ENCODE measurements at places on chromosomes 12 and 14. TPM values are rescaled to one million over a fixed set of nuclear protein-coding genes. Genes with fewer than 3 reads are reported as not detected.
A peak's percentile ranks its signal among the peaks of the same experiment; 100 is the strongest.

Gene TDP1
- 2.9 TPM for total RNA-seq

Gene ZNF10
- 30.5 TPM for total RNA-seq

Gene SLCO1B1
- total RNA-seq = not detected

Gene OR6C74
- total RNA-seq = not detected

Gene B4GALNT1
- 2.7 TPM for total RNA-seq

Gene CLEC4D
- total RNA-seq = not detected

Gene SLC6A12
- total RNA-seq = 13.2 TPM

Gene AHNAK2
- 8.9 TPM for total RNA-seq

Gene VIPAS39
- total RNA-seq = 17.1 TPM

Gene GAS2L3
- 10.2 TPM for total RNA-seq

Gene MGAT4C
- total RNA-seq = 45.1 TPM

Gene RPS6KA5
- total RNA-seq = 6.4 TPM

Gene NAA30
- total RNA-seq = 23.9 TPM

GRCh38 chr14:23569443-23570151, 2.0 kb upstream of the AP1G2 start:
- H3K27me3 ChIP-seq = peaks cover 3% of the 10 kb centered on the region
- no peaks in the 10 kb centered on the region for H3K36me3 ChIP-seq
- peaks cover 9% of the 10 kb centered on the region for H3K4me1 ChIP-seq
- H3K4me3 ChIP-seq = no peak overlapping the region
- H3K27ac ChIP-seq = no peak overlapping the region
- DNase-seq = no peak

- H3K36me3 ChIP-seq = no peaks in the 10 kb centered on the region
- H3K27ac ChIP-seq = no peak overlapping the region
- no peak for DNase-seq
- H3K4me1 ChIP-seq = peaks cover 3% of the 10 kb centered on the region
Observed at GRCh38 chr14:85576218-85576617, 46.3 kb downstream of the FLRT2 start.

GRCh38 chr14:58584383-58584782, 53.4 kb upstream of the DACT1 start:
- no peaks in the 10 kb centered on the region for H3K4me1 ChIP-seq
- no peak overlapping the region for H3K4me3 ChIP-seq
- no peaks in the 10 kb centered on the region for H3K27me3 ChIP-seq
- H3K36me3 ChIP-seq = no peaks in the 10 kb centered on the region
- H3K27ac ChIP-seq = no peak overlapping the region
- no peak for DNase-seq

GRCh38 chr12:49198431-49199155, 9.7 kb upstream of the TUBA1A start:
- no peaks in the 10 kb centered on the region for H3K27me3 ChIP-seq
- DNase-seq = no peak
- H3K4me1 ChIP-seq = peaks cover 16% of the 10 kb centered on the region
- no peak overlapping the region for H3K4me3 ChIP-seq
- no peaks in the 10 kb centered on the region for H3K36me3 ChIP-seq
- no peak overlapping the region for H3K27ac ChIP-seq

DNA sequence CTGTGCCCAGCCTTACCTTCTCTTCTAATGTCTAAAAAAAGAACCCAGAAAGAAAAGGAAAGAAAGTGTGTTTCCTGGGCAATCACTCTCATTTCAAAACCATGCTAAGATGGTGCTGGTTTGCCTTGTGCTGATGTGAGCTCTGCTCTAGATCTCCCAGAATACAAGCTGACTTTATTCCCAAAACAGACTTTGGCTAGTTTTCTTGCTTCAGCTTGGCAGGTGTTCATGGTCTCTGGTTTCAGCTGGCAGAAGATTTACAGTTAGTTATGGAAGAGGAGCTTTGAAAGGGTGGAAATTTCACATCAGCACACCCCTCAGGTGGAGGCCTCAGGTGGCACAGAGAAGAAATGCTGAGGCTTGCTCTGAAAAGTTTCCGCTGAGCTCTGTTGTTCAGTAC, 34.4 kb downstream of the PPP1R36 start:
- no peak for DNase-seq
- no peak overlapping the region for H3K27ac ChIP-seq
- H3K4me1 ChIP-seq = no peaks in the 10 kb centered on the region
- no peak overlapping the region for H3K4me3 ChIP-seq

DNA sequence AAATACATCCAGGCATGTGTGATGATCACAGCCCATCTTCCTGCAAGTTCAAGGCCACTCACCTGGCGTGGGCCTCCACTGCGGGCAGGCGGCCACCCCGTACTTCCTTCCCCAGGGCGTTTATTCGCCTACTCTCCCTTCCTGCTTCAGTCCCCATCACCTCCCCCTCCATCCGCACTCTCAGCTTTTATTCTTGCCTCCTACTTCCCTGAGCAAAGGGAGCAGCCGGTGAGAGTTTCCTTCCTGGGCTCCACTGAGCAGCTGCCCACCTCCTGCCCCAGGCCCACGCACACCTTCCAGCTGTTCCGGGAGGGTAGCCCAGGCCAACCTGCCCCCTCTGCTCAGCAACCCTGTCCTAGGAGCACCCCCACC, 4.1 kb downstream of the CYP46A1 start:
- no peaks in the 10 kb centered on the region for H3K27me3 ChIP-seq
- no peak overlapping the region for H3K4me3 ChIP-seq
- H3K27ac ChIP-seq = no peak overlapping the region
- DNase-seq = no peak
- peaks cover 8% of the 10 kb centered on the region for H3K4me1 ChIP-seq
- H3K36me3 ChIP-seq = no peaks in the 10 kb centered on the region

DNA sequence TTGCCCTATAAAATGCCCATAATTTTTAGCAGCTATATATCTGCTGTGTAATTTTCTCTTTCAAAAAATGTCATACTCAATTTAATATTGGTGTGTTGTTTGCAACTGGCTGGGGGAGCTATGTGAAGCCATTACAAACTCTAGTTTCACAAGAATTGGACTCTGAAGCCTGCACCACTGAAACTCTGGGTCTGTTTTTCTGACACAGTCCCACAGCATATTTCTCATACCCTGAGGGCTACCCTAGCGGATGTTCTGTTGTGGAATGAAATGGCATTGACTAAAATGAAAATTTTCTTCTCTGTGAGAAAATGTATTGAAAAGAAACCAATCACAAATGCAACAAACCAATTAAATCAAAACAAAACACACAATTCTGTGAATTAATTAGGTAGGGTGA, 284.6 kb upstream of the NPAS3 start:
- no peaks in the 10 kb centered on the region for H3K4me1 ChIP-seq
- H3K36me3 ChIP-seq = no peaks in the 10 kb centered on the region
- no peaks in the 10 kb centered on the region for H3K27me3 ChIP-seq
- H3K4me3 ChIP-seq = no peak overlapping the region
- no peak for DNase-seq
- H3K27ac ChIP-seq = no peak overlapping the region

GRCh38 chr14:81511111-81511904, 22.3 kb downstream of the SEL1L start:
- DNase-seq = no peak
- peaks cover 9% of the 10 kb centered on the region for H3K4me1 ChIP-seq
- no peaks in the 10 kb centered on the region for H3K36me3 ChIP-seq
- H3K4me3 ChIP-seq = no peak overlapping the region
- no peak overlapping the region for H3K27ac ChIP-seq
- no peaks in the 10 kb centered on the region for H3K27me3 ChIP-seq

DNA sequence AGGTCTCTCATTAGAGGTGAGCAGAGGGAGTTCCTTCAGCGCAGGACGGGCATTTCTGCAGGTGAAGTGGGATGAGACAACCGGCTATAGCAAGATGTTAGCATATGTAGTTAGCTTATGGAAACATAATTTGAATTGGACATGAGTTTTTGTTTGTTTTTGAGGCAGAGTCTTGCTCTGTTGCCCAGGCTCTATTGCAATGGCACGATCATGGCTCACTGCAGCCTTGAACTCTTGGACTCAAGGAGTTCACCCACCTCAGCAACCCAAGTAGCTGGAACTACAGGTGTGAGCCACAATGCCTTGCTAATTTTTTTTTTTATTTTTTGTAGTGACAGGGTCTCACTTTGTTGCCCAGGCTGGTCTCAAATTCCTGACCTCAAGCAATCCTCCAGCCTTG, 69.2 kb downstream of the RCOR1 start:
- H3K4me1 ChIP-seq = no peaks in the 10 kb centered on the region
- H3K36me3 ChIP-seq = no peaks in the 10 kb centered on the region
- no peak overlapping the region for H3K4me3 ChIP-seq
- DNase-seq = no peak

DNA sequence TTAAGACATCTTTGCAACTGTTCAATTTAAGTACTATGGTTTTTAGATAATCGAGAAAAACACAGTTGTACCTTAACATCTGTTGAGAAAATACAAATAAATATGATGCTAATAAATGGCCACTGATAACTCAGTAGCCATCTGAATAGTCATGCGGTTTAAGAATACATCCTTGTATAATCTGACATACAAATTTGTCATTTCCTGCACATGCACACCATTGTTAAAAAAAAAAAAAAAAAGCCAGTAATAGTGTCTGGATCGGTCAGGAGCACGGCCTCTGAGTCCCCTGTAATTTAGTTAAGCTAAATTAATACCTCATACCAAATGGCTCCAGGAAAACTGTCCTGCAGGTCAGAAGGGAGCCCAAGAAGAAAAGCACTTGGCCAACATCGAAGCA, 16.8 kb downstream of the RFC5 start:
- H3K4me1 ChIP-seq = no peaks in the 10 kb centered on the region
- DNase-seq = no peak
- H3K27ac ChIP-seq = no peak overlapping the region
- H3K4me3 ChIP-seq = no peak overlapping the region
- no peaks in the 10 kb centered on the region for H3K27me3 ChIP-seq

GRCh38 chr12:45575823-45576475, 153.6 kb upstream of the ARID2 start:
- no peak overlapping the region for H3K4me3 ChIP-seq
- no peaks in the 10 kb centered on the region for H3K27me3 ChIP-seq
- no peaks in the 10 kb centered on the region for H3K4me1 ChIP-seq
- no peak for DNase-seq
- no peaks in the 10 kb centered on the region for H3K36me3 ChIP-seq
- H3K27ac ChIP-seq = no peak overlapping the region

DNA sequence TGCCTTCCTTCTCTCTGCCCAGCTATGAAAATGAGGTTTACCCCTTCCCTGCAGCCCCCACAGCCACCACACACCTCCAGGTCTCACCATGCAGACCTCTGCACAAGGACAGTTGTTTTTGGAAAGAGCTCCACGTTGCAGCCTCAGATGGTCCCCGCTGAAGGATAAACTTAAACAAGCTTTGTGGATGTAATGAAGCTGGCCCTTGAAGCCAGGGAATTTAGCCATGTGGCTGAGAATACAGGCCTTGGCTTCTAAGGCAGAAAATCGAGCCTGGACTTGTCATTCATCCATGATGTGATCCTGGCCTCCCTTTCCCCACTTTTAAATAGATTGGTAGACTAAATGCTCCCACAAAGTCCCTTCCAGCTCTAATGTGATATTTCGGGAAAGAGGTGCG, 79.4 kb downstream of the TBX3 start:
- H3K27ac ChIP-seq = no peak overlapping the region
- no peaks in the 10 kb centered on the region for H3K36me3 ChIP-seq
- no peak overlapping the region for H3K4me3 ChIP-seq
- no peaks in the 10 kb centered on the region for H3K4me1 ChIP-seq

- DNase-seq = no peak
- no peak overlapping the region for H3K27ac ChIP-seq
- no peaks in the 10 kb centered on the region for H3K27me3 ChIP-seq
- H3K4me1 ChIP-seq = no peaks in the 10 kb centered on the region
- no peaks in the 10 kb centered on the region for H3K36me3 ChIP-seq
Observed at GRCh38 chr14:87241018-87241768, 751.8 kb downstream of the GALC start.

- H3K36me3 ChIP-seq = no peaks in the 10 kb centered on the region
- H3K27me3 ChIP-seq = no peaks in the 10 kb centered on the region
- no peaks in the 10 kb centered on the region for H3K4me1 ChIP-seq
- no peak overlapping the region for H3K27ac ChIP-seq
- DNase-seq = no peak
Observed at GRCh38 chr12:19712041-19712440, 272.7 kb downstream of the AEBP2 start.

DNA sequence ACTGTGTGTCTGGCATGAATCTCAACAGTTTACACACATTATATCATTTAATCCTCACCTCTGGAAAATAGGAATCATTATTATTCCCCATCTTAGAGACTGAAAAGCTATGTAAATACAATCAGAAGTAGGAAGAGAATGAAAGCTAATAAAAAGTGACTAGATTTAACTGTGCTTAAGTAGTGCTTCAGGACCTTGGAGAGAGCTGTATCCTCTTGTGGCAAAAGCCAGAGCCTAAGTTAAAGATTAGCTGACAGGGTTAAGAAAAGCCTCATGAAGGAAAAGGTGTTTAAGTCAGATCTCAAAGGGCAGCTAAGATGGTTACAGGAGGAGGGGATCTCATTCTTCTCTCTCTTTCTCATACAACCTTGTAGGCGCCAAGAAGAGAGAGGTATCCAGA, 65.3 kb upstream of the TMEM233 start:
- H3K36me3 ChIP-seq = no peaks in the 10 kb centered on the region
- no peaks in the 10 kb centered on the region for H3K4me1 ChIP-seq
- no peak overlapping the region for H3K4me3 ChIP-seq
- no peak for DNase-seq
- no peak overlapping the region for H3K27ac ChIP-seq

- peak overlapping the region; percentile 17 for H3K27ac ChIP-seq
- no peak overlapping the region for H3K4me3 ChIP-seq
- peaks cover 10% of the 10 kb centered on the region for H3K4me1 ChIP-seq
- H3K27me3 ChIP-seq = no peaks in the 10 kb centered on the region
- peaks cover 23% of the 10 kb centered on the region for H3K36me3 ChIP-seq
Observed at GRCh38 chr12:57234571-57235016, 5.1 kb downstream of the SHMT2 start.

GRCh38 chr12:98579347-98579746, 14.1 kb upstream of the SLC25A3 start:
- H3K36me3 ChIP-seq = no peaks in the 10 kb centered on the region
- no peaks in the 10 kb centered on the region for H3K4me1 ChIP-seq
- no peak overlapping the region for H3K27ac ChIP-seq
- H3K4me3 ChIP-seq = no peak overlapping the region

GRCh38 chr12:88743946-88744685, 163.8 kb upstream of the KITLG start:
- no peak overlapping the region for H3K27ac ChIP-seq
- no peaks in the 10 kb centered on the region for H3K36me3 ChIP-seq
